ENCODE measurements at places on chromosomes 4 and X.

- DNase-seq: peak; percentile 97
These were observed at the start of gene PNPLA4 for GRCh38 chrX:7927259-7928167. PNPLA4 (minus strand) TSS chrX:7927413; CDS start chrX:7926119, 1,294 bp downstream.

- no peak for DNase-seq
These were observed 13.4 kb upstream of the NAF1 start for GRCh38 chr4:163180090-163180489.

- DNase-seq: no peak
These were observed 348.7 kb downstream of the MAPK10 start for GRCh38 chr4:86011117-86011516.

DNA sequence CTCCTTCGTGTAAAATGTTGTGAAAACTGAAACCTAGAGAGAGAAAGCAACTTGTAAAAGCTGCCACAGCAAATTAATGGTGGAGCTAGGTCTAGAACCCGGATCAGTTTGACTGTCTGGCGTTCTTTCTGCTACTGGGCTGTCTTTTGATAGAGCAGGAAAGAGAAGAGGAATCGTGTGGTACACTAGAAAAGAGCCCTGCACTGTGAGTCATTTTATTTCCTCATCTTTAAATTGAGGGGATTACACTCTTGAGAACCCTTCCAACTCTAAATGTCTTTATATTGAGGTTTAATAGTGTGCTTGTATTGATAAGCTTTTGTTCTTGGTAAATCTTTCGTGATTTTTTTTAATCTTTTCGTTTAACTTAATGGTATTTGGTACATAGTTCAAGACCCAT, 4.3 kb downstream of the WDR44 start:
- DNase-seq: no peak

All from GM06990 (cell line).